ENCODE measurements at places on chromosomes 16 and 17. TPM values are rescaled to one million over a fixed set of nuclear protein-coding genes. Genes with fewer than 3 reads are reported as not detected.

Gene CTF1
- total RNA-seq, result 0.39 TPM

Gene ABCC3
- total RNA-seq, result 28.4 TPM

Gene CPHXL2
- total RNA-seq, result not detected

Gene RDM1
- total RNA-seq, result 2.4 TPM

Gene APOH
- not detected for total RNA-seq

Gene GAST
- total RNA-seq, result not detected
